ENCODE measurements at places on chromosomes 1 and 21.

- DNase-seq = no peak
Observed at GRCh38 chr1:217029281-217030157, 306.3 kb upstream of the ESRRG start.

- no peak for DNase-seq
Observed at GRCh38 chr1:183139281-183139942, 46.7 kb upstream of the LAMC2 start.

GRCh38 chr21:45336535-45336810 is 48.8 kb upstream of the POFUT2 start:
- DNase-seq = no peak

DNA sequence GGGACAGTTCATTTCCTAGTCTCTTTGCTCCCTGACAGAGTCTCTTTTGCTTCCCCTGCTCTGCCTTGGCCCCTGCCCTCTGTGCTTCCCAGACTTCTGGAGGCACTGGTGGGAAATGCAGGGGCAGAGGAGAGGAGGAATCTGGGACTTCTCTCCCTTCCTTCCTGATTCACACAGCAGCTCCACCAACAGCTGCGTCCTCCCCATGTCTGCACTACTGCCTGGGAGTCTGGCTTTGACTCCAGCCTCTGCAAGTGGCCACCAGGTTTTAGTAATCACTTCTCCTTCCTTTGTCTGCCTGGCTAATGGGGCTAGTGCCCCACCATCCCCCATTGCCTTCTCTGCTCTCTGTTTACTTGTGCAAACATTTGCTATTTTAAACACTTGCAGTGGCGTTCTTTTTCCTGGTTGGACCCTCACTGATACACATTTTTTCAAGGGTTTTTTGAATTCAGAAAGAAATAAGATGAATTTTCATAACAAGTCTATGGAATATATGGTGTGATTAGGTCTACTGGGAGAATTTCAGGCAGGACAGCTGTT is 21.9 kb downstream of the FASLG start:
- DNase-seq = no peak

DNA sequence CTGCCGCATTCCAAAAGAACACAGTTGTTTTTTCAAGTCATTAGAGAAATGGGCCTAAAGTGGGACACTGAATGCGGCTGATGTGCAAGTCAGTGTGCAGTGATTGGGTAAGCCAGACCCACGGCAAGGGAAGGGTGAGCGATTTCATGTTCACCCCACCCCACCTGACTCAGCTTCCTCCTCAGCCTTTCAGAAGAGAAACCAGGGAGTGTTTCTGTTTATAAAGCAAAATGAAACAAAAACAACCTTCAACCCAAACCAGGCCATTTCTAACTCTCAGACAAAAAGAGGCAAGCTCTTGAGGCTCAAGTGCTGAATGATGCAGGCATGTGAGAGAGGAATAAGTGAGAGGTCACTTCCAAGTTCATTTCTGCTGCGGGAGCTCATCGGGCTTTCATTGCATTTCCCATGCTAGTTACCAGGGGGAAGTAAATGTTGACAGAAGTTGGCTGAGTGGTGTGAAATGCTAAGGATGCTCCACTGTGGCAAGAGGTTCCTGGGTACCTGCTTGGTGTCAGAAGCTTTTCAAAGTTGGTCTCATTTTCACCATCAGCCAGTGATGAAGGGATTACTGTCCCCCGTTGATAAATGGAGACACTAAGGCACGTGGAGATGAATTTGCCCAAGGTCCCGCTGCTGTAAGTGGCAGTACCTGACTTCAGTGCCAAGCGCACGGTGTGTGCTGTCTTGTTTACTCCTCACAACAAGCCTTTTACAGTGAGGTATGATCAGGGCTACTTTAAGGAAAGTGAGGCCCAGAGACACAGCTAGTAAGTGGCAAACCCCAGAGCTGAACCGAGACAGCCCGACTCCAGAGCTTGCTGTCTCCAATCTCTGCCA is 29.1 kb downstream of the STPG1 start:
- peak; percentile 68 for DNase-seq

DNA sequence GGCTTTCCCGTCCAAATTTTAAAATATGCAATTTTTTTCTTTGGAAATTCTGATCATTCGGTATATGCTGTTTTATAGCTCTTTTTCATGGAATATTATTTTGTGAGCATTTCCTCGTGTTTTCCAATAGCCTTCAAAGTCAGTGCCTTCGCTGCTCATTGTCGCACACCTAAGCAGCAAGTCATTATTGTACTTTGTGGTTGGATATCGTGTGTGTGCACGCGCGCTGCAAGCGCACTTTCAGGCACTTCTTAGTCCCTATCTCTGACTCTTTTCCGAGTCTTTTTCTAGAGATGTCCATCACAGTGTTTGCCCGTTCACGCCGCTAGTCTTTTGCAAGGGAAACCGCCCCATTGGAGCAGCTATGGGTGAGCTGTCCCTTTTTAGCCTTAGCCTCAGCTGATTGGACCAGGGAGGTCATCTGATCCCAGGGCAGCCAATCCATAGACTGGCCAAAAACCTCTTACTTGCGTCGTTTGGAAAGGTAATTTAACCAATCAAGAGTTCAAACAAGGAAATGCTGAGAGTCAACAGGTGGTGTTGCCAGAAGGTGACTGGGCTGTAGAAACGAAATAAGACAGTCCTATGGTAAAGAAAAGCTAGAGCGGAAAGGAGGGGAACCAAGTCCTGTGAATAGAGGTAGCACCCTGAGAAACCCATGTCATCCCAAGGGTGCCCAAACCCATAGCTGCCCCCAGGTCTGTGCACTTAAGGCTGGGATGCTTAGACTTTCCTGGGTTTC is 710 bp upstream of the HYI start:
- peak; percentile 73 for DNase-seq

DNA sequence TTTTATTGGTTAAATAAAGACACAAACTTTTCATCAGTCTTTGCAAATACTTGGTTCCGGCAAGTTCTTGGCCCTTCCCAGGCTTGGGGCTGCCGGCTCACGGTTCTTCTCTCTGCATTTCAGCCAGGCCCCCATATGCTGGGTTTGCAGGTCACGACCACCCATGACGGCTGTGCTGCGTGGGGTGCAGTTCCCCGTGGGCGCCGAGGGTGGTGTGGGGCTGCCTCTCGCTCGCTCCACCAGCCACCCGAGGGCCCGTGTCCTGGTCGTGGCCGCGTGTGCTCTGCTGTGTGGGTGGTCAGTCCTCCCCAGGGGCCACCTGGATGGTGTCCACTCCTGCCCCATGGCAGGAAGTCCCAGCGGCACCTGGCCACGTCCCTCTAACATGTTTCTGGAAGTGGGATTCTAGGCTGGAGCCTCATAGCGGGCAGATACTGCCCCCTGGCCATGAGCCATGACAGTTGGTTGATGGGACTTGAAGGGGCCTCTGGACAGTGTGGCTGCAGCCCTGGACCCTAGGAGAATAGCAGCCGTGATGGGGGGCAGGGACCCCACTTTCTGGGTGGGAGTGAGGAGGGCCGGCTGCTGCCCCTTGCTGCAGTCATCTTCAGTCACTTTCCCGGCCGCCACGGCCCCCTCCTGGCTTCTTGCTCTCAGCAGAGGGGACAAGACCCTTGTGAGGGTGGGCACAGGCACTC is 46.3 kb downstream of the SKI start:
- no peak for DNase-seq

DNA sequence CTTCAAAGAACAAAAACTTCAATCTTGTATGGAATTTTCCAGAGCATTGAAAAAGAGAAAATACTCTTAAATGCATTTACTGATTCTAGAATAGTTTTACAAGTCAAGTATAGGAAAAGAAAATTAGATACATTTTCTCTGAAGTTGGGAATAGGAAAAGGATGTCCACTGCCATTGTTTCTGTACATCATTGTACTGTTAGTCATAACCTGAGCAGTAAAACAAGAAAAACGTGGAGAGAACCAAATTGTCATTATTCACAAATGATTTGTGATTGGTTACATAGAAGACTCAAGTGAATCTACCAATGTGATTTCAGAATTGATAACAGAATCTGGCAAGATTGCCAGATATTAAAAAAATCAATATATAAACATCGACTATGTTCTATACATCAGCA is 27.4 kb downstream of the PRKACB start:
- DNase-seq = no peak

DNA sequence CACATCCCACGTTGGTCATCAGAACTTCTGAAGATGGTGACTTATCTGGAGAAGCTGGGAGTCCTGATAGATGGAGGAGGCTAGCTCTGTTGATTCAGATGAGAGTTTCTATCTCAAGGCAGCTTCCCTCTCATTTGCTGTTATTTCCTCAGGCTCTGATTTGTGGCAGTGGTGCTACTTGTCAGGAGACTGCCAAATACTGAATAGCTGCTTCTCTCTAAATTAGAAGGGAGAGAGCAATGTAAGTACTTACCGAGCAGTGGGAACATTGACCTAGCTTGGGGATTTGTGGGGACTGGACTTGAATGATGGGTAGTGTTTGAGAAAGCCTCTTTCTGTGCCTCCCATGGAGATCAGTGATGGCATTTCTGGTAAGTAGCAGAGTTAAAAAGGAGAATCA is at the start of gene OR10K1:
TSS of gene OR10K1 (plus strand) at position 301 of the 400 bp plus-strand sequence. CDS start 3,728 bp downstream, outside the sequence.
- DNase-seq = no peak

DNA sequence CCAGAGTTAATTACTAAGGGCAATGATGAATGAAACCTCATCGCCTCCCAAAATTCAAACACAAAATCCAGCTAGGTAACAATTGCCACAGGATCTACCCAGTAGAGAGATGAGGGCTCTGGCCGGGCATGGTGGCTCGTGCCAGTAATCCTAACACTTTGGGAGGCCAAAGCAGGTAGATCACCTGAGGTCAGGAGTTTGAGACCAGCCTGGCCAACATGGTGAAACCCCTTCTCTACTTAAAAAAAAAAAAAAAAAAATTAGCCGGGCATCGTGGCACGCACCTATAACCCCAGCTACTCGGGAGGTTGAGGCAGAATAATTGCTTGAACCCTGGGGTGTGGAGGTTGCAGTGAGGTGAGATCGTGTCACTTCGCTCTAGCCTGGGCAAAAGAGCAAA is 15.8 kb downstream of the CD2 start:
- no peak for DNase-seq

GRCh38 chr1:193462629-193463320 is 276.4 kb upstream of the B3GALT2 start:
- no peak for DNase-seq

DNA sequence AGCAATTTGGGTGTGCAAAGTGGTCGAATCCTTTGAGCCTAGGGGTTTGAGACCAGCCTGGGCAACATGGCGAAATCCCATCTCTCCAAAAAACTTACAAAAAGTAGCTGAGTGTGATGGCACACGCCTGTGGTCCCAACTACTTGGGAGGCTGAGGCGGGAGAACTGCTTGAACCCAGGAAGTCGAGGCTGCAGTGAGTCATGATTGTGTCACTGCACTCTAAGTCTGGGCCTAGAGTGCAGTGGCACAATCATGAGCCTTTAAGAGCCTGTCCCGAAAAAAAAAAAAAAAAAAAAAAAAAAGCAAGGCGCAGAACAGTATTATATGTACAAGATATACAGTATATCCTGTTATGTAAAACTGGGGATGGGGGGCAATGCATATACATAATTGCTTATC is 25.1 kb upstream of the HTR1D start:
- DNase-seq = no peak

DNA sequence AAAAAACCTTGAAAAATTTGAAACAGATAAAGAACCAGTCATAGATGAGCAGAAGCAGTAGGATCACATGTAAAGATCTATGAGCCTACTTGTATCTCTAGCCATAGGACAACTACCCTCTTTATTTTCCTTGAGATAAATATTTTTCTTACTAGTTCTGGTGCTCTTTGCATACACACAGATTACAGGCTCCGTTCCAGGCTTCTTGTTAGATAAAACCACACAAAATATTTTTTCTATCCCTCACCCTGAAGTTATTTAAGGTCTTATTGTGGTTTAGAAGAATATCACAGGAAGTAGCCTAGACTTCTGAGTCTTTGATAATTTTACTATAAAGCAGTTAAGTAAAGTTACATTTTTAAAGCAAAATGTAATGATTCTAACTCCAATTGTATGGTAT is 512.2 kb downstream of the NEGR1 start:
- DNase-seq = no peak

DNA sequence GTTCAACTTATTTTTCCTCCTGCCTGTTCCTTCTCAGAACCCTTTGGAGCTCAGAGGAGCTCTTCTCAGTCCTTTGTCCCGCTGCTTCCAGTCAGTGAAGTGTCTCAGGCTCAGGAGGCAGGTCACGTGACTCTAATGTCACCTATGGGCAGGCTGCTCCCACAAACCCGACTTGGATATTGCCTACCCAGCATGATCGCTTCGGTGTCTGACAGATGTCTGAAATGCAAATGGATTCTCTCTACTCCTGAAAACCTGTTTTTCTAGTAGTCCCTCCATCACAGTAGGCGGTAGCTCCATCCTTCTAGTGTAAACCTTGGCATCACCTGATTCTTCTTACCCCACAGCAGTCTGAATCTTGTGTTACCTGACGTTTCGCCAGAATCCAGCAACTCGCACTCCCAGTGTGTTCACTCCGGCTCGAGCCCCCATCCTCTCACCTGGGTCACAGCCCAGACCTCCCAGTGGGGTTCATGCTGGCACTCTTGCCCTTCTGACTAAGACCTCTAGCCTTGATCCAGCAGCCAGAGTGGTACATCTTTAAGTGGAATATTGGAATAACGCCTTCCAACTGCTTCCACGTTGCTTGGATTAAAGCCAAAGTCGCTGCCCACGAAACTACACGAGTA is 5.4 kb downstream of the PADI6 start:
- DNase-seq = no peak

- no peak for DNase-seq
Observed at GRCh38 chr1:24822887-24823286, 77.6 kb downstream of the CLIC4 start.

GRCh38 chr1:17278996-17279830 is 28.8 kb upstream of the PADI4 start:
- no peak for DNase-seq

DNA sequence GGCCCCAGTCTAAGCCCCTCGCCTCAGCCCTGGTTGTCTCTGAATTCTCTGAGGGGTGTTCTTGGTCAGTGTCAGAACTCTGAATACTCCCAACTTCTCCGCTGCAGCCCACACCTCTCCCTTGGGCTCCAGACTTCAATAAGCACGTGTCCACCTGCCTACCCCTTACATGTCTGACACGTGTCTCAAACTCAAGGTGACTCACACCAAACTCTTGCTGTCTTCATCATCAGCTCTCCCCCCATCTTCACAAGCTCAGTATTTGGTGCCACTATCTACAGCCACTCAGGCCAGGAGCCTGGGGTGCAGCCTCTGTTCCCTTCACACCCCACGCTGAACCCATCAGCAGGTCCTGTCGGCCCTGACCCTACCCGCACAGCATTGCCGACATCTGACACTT is 18.8 kb upstream of the UBXN10 start:
- DNase-seq = no peak

GRCh38 chr1:86823821-86824500 is 90.0 kb downstream of the SELENOF start:
- DNase-seq = no peak

GRCh38 chr1:33814166-33814565 is 49.7 kb upstream of the HMGB4 start:
- DNase-seq = no peak

- DNase-seq = no peak
Observed at GRCh38 chr1:238951809-238952208, 434.6 kb upstream of the CHRM3 start.

DNA sequence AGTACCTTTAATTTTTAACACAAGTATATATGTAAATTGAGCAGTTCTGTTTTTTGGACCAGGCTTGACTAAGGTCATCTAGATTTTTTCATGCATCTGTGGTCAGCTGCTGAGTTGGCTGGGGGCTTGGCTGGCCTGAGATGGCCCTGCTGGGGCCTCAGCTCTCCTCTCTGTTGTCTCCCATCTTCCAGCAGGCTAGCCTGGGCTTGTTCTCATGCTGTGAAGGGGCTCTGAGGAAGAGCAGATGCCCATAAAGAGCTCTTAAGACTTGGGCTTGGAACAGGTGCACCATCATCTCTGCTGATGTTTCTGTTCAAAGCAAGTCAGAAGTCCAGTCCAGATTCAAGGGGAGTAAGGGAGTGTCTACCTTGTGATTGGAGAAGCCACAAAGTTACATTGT is 51.2 kb upstream of the TNR start:
- DNase-seq = no peak
